Pancreas (tissue), 10 donors: ENCODE measurements at places on chromosomes 1 and 21.
A peak's percentile ranks its signal among the peaks of the same experiment; 100 is the strongest.

DNA sequence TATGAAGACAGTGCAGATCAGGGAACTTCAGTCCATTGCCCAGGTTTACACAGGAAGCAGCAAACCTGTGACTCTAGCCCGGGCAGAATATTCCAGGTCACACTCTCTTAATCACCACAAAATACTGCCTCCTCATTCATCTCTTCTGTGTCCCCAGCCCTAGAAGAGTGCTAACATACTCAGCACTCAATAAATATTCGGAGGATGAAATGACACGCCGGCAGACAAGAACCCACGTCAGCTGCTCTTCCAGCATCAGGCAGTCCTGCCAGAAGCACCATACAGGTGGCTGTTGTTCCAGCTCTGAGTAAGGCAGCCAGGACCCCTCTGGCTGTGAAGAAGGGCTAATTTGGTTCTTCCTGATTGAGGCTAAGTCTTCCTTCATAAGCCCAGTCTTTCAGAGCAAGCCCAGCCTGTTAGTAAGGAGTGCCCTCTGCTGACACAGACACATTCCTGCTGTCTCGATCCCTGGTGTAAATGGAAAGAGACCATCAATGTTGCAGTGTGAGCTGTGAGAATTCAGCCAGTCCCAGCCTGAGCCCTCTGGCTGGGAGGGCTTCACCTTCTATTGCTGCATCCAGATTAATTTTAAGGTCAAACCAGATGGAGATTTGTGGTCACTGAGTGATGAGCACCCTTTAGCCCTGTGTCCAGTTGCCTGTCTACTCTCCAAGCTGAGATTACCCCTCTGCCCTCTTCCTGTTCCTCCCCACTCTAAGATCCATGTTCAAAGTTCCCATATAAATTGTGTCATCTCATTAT, 45.0 kb upstream of the KIRREL1 start:
- DNase-seq: no peak

- DNase-seq: no peak
These were observed 447.2 kb downstream of the MATN1 start for GRCh38 chr1:30275926-30276764.

DNA sequence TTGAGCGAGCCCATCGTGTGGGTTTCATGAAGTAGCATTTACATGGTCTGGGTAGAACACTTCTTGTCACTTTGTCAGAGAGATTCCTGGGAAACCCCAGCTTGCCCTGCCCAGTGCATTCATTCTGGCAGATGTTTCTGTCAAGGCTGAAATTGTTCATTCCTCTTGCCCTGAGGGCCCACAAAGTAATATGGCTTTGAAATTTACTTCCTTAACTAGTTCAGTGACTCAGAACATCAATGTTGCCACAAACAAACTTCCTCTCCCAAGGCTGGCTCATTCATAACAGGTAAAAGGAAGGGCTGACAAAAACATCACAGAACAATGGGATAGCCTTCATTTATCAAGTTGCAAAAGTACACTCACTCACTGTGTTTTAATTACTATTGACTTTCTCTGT, 5.0 kb upstream of the KIAA0040 start:
- no peak for DNase-seq

GRCh38 chr1:101193733-101194169, 43.1 kb upstream of the S1PR1 start:
- no peak for DNase-seq

DNA sequence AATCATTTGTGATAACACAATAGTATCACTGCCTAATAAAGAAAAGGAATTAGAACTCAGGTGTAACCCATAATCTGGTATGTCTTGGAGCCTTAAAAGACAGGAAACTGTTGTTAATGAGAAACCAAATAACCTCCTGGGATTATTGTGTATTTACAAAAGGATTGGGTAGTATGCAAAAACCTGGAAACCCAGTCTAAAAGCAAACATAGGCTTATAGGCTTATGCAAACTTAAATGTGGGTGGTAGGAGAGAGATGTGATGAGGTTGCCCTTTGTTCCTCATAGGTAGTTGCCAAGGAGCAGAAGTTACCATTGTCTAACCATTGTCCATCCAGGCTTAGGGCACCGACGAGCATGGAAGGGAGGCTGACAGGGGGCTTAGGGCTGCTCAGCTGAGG, 165.8 kb downstream of the AK5 start:
- no peak for DNase-seq

DNA sequence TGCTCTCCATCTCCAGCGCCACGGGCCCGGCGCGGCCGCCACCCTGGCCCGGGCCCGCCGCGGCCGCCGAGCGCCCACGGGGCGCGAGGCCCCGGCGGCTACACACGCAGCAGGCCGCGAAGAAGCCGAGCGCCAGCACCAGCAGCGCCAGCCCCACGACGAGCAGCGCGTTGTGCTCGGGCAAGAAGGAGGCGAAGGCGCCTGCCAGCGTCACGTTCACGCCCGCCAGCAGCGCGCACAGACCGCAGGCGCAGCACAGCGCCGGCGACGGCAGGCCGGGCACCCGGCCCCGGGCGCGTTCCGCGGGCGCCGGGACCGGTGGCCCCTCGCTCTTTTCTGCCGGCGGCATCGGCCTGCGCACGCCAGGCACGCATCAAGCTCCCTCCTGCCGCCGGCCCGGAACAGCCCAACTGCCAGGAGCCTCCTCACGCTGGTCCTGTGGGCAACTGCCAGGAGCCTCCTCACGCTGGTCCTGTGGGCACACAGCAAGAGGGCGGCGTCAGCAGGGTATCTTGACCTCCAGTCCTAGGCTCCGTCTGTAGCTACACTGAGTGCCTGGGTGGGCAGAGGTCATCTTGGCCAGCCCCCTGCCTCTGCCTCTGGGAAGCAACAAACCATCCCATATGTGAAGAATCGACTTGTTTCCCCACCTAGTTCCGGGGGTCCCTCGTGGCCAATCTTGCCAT, 18.1 kb downstream of the KNCN start:
- DNase-seq: no peak

GRCh38 chr1:165616054-165616612, 14.9 kb upstream of the MGST3 start:
- DNase-seq: no peak

GRCh38 chr1:208349694-208350330, 105.6 kb upstream of the PLXNA2 start:
- DNase-seq: no peak

DNA sequence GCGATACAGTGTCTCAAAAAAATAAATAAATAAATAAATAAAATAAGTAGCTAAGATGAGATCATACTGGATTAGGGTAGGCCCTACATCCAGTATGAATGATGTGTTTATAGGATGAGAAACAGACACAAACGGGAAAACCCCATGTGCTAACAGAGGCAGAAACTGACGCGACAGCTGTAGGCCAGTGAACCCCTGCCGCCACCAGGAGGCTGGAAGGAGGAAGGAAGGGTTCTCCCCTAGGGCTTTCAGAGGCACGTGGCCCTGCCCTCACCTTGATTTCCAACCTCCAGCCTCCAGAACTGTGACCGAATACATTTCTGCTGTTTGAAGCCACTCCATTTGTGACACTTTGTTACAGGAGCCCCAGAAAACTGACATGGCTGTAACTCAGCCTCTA, 38.5 kb downstream of the CHD5 start:
- peak; percentile 17 for DNase-seq

DNA sequence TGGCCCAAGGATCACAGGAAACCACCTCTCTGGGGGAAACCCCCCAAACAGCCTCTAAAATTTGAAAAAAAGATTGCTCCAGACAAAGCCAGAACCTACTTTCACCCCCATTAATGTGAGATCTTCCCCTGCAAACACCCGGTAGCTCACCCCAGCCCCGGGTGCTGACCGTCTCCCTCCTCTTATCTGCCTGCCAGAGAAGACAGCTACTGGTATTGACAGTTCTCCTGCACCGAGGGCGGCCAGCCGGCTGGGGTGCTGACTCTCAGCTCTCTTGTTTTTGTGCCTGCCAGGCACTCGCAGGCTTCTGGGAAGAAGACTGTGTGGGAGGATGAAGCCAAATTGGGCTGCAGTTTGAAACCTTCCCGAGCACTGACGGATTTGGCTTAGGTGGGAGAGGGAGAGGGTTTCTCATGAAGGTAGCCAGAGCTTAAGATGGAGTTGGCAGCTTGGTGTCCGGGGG, 48.2 kb downstream of the RASSF5 start:
- no peak for DNase-seq

DNA sequence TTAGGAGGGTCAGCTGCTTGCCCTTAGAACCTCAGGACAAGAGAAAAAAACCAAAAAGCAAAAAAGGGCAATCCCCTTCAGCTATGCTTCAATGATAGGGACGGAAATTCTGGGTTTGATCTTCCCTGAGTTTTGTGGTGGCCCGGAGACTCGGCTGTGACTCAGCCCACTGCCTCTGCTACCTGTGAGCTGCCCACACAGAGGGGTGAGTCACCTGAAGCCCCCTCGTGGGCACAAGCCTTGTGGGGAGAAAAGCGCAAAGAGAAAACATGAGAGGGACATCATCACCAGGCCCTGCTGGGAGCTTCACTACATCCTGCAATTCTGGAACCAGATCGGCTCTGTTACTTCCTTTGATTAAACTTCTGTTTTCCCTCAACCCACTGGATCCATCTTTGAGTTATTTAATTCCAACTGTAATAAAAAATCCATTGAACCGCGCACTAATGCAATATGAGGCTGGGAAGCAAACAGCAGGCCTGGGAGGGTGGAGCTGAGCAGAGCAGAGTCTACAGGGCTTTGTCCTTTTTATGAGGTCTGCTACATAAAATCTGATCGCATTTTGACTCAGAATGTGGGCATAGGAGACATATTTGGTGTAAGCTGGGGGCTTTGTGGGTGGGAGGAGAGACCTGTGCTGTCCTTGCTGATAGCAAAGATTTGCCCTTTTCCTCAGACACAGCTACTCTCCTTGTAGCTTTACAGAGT, 58.7 kb upstream of the STUM start:
- DNase-seq: no peak

GRCh38 chr1:159943908-159944622, 1.3 kb downstream of the IGSF9 start:
- DNase-seq: no peak

DNA sequence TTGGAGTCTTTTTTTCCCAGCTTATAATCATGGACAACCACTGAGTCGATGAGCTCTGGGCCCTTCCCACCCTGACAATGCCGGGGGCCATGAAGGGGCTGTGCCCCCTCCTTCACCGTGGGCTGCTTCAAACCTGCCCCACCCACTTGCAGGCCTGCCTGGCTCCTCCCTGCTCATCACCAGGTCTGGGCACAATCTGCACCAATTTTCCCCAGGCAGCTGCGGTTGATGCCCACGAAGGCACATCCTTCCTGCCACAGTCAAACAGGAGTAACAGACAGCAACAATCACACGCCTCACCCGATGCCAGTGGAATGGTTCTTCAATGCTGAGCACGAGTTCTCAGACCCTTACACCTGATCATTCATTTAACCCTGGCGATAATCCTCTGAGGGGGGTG, 18.9 kb downstream of the PGLYRP3 start:
- no peak for DNase-seq

GRCh38 chr1:35932941-35933340, 2.0 kb downstream of the AGO3 start:
- DNase-seq: no peak

DNA sequence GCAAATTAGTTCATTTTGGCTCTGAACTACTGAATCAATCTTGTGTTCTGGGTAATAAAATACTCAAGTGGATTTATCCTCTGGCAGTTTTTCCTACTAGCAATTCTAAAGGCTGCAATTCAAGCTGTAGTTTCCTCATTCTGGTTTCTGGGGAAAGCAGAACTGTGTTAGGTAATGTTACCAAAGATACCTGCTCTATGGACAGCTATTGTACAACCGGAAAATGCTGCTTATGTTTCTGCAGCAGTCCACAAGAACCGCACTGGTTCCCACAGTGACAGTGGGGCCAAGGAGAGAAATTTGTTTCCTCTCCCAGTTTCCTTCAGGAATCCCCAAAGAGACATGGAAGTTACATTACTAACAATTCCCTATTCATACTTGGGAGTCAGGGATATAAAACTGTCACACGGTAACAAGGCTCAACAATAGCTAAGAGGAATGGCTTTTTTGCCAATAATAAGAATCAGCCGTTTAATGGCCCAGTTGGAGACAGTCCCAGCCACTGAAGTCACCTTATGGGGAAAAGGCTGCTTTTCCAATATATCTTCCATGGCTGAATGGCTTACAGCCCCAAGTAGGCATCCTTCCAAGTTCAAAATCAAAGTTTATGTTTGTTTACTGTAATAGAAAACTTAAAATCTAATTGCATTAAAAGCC, 52.6 kb downstream of the PCNX2 start:
- no peak for DNase-seq

GRCh38 chr1:1019122-1019999, 559 bp upstream of the AGRN start:
- DNase-seq: peak; percentile 91

- DNase-seq: no peak
These were observed 44.4 kb downstream of the ATP2B4 start for GRCh38 chr1:203671047-203671446.

DNA sequence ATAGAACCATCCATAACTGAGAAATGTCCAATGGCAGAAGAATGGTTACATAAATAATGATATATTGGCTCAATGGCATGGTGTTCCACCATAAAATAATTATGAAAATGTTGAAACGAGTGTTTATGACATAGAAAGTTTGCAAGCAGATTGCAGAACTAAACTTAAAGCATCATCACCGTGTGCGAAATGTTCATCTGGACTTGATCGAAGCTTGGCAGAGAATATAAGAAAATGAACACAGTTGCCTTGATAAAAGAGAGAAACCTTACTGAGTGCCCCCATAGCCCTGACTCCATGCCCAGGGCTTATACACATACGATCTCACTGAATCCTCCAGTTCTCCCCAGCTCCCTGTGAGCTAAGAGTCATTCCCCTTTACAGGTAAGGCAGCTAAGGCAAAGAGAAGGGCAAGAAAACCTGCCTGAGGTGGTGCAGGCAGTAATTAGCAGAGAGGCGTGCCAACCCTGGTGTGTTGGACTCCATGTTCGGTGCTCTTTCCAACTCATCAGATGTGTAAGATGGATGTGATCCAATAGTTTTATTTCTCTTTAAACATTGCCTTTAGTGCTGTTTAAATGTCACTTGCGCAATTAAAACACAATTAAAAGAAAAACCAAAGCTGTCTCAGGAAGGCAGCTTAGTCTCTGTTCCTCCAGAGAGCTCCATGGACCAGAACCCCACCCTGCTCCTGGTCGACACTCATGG, 21.8 kb upstream of the SPOCD1 start:
- DNase-seq: no peak

GRCh38 chr21:42741066-42741465, 87.6 kb downstream of the PDE9A start:
- no peak for DNase-seq

GRCh38 chr1:7269525-7269924, 484.3 kb downstream of the CAMTA1 start:
- no peak for DNase-seq

DNA sequence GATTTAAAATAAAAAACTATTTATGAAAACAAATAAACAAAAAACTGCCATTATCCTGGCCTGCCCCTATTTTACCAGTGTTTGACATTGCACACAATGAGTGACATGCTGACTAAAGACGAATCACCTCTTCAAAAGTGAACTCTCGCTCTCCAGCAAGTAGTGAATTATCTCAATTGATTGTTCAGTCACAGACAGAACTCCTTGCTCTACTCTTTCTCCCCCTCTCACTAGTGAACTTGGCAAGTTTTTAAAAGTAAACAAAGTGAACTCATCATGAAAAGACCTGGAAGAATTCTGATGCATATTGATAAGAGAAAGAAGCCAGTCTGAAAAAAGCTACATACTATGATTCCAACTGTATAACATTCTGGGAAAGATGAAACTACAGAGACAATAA, 4.7 kb upstream of the C1orf52 start:
- no peak for DNase-seq
